ENCODE measurements at places on chromosomes 11 and 22.

GRCh38 chr22:49253656-49254055 lies 574.0 kb downstream of the BRD1 start:
- no peak for DNase-seq

DNA sequence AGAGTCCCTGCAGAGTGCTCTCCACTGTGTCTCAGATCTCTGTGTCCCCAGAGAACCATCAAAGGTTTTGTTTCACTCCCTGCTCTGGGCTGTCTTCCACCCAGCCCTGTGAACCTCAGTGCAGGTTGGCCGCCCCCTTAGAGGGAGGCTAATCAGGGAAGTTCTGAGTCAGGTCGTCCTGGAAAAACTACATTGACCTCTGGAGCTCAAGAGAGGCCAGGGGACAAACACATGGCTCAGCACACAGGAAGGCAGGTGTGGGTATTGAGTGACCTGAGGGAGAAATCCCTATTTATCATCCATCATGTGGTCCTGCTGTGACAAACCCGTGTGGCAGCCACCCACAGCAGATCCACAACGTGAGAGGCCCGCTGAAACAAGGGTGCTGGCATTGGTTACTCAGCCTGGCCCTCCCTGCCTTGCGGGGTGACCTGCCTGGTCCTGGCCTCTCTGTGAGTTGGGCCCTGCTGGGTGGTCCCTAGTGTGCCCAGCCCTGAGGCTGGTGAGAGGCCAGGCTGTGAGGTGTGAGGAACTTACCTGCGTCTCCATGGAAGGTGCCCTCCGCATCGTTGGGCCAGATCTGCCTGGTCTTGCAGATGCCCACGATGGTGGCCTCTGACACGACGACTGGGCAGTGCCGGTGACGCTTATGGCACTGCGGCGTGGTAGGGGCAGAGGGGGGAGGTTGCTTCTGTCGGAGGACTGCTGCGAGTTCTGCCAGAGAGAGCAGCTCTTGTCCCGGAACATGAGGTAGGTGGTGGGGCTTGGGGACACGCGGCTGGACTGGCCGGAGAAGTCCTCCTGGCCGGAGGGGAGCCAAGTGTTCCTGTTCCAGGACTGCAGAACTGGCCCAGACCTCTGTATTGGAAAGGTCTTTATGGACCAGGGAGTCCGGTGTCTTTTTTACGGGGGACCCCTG lies 669 bp upstream of the BCR start:
- DNase-seq: peak; percentile 52

- peak; percentile 30 for DNase-seq
These were observed 131.9 kb downstream of the WNT11 start for GRCh38 chr11:76074148-76075095.

GRCh38 chr11:45347348-45348082 lies 61.4 kb upstream of the SYT13 start:
- DNase-seq: no peak

- DNase-seq: no peak
These were observed 56.1 kb downstream of the AASDHPPT start for GRCh38 chr11:106133529-106133928.

GRCh38 chr11:110298301-110298765 lies 1.9 kb upstream of the RDX start:
- DNase-seq: no peak

GRCh38 chr11:69416143-69416515 lies 65.3 kb upstream of the LINC01488 start:
- no peak for DNase-seq

- DNase-seq: peak; percentile 83
These were observed 98.2 kb upstream of the NNMT start for GRCh38 chr11:114197799-114198500.

- DNase-seq: no peak
These were observed 12.2 kb downstream of the GGT5 start for GRCh38 chr22:24232725-24233124.

GRCh38 chr11:19508165-19508564 lies 204.5 kb upstream of the NAV2 start:
- DNase-seq: no peak

DNA sequence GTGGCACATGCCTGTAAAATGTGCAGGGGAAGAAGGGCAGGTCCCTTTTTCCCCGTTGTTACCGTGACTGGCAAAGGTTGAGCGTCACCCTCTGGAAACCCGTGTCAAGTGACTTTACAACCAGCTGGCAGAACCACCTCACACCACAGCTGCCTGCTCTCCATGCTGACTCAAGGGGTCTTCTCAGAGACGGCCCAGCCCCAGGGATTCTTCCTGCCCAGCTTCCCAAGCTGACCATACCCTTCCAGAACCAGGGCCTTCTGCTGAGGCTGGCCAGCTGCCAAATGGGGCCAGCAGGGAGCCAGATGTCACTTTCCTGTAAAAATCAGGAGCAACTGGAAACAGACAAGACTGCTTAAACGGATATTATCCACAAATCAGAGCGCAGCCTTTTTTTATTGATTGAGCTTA lies 6.3 kb downstream of the PC start:
- DNase-seq: no peak

DNA sequence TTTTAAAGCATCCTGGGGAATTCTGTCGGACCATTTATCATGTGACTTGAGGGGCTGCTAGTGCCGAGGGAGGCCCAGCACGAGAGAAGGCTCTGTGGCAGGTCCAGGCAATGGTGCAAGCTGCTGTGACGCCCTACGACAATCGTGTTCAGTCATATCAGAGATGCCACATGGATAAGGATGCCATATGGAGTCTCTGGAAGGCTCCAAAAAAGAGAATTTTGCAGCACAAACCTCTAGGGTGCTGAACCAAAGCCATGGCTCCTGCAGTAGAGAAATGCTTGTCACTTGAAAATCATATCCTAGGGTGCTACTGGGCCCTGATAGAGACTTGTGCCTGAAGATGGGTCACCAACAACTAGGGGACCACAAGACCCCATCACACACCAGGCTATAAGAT lies 6.7 kb upstream of the CD6 start:
- DNase-seq: no peak
